ENCODE measurements at places on chromosomes 7 and 10.
A peak's percentile ranks its signal among the peaks of the same experiment; 100 is the strongest.

DNA sequence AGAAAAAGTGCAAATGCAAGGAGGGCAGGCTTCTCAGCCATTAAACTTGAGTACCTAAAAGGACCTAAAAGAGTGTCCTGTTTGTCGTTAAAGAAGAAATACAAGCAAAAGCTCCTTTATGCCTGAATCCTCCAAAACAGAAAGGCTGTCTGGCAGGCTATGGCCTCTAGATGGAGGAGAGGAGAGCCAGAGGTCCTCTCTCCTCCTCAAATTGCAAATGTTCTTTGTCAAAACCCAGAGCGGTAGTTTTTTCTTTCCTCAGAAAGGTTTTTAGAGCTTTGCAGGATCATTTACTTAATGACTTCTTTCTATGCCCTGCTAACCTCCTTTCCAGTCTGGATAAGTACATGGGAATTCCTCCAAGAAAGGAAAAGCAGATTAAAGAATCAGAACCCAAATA, 1.9 kb upstream of the SORCS1 start:
- DNase-seq, result no peak

DNA sequence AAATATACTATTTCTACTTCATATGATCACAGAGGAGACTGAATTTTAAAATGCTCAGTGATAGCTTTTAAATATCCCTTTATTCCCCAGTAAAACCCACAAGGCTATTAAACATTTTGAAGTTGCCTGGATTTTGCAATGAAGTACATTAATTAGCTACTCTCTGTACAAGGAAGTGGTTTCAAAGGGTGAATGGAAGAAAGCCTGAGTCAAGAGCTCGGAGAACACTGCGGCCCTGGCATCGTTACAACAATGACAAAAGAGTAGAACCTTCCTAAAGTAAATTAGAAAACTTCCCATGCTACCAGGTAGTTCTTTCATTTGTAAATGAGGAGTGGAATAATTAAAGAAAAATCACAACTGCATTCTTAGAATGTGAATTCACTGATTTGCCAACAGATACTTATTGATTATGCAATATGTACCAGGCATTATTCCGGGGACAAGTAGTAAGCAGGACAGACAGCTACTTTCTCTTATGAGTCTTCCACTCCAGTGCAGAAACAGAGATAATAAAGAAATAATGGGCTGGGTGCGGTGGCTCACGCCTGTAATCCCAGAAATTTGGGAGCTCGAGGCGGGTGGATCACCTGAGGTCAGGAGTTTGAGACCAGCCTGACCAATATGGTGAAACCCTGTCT, 63.0 kb downstream of the ZNF22 start:
- no peak for DNase-seq

DNA sequence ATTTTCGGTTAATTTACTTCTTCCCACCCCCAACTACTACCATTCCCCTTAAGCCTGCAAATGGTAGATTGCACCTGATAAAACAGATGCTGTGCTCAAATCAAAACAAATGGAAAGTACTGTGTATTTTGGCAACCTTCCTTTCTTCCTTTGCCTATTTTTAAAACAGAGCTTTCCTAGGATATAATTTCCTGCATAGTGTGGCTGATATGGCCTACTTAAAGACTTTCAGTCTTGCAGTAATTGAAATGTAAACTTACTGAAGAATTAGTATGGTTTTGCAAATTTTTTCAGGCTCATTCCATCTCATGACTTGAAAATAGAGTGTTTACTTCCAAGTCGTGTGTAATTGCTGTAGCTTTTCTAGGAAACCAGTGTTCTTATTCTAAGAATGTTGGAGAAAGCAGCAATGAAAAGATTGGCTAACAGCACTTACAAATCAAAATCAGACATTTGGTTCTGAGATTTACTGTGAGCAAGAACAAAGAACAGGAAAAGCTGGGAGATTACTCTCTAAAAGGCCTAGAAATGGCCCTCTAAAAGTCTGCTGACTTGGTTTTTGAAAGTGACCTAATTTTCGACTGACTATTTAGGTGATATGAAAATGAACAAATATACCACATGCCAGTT, 52.0 kb downstream of the REEP3 start:
- peak; percentile 61 for DNase-seq

DNA sequence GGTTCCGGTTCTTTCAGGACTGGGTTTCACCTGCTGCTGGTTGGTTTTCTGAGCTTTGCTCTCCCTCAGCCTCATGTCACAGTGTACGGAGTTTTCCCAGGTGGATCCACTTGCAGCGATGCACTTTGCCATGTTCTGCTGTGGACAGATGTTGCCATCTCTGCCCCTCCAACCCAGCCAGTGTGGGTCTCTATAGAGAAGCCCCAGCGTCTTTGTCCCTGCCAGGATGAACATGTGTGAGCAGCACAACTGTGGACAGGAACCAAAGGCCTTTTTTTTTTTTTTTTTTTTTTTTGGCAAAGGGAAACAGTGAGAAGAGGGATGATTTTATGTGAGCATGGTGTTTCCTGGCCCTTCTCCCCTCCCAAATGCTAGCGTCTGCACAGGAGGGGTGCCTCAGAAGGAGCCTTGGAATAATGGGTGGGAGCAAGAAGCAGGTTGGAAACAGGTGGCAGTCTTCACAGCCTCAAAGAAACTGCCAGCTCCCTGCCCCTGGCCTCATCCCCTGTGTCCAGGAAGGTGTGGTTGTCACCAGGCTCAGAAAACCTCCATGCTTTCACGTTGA, 106.5 kb downstream of the RPS24 start:
- DNase-seq, result no peak

DNA sequence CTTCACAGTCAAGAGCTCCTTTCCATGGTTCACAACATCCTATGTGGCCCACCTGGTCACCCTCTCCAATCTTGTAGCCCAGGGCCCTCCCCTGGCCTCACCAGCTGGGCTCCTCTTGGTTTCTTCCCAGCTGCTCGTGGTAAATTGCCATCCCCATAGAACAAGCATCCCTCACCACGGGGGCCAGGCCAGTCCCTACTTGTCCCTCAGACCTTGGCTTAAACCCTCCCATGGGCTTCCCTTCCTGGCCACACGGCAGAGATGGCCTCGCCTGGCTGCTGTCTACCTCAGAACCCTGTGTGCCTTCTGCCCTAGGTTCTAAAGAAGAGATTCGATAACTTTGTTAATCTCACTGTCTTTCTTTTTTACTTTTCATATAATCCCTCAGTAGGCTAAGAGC, 153.3 kb upstream of the TCERG1L start:
- DNase-seq, result no peak

DNA sequence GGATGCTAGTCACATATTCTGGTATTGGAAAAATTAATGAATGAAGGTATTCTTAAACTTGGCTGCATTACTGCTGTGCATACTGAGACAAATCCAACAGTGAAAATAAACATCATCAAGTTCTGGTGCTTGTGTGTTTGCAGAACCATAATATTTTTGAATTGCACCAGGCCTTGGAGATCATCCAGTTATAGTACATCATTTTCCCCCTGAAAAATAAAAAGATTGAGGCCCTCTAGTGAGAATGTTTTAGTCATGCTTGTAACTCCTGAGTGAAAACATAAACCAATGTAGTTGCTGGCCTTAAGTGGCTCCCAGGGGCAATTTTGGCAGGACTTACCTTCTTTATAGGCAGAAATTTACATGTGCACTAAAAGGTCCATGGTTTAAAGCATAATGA, 218.8 kb upstream of the TMEM229A start:
- no peak for DNase-seq

DNA sequence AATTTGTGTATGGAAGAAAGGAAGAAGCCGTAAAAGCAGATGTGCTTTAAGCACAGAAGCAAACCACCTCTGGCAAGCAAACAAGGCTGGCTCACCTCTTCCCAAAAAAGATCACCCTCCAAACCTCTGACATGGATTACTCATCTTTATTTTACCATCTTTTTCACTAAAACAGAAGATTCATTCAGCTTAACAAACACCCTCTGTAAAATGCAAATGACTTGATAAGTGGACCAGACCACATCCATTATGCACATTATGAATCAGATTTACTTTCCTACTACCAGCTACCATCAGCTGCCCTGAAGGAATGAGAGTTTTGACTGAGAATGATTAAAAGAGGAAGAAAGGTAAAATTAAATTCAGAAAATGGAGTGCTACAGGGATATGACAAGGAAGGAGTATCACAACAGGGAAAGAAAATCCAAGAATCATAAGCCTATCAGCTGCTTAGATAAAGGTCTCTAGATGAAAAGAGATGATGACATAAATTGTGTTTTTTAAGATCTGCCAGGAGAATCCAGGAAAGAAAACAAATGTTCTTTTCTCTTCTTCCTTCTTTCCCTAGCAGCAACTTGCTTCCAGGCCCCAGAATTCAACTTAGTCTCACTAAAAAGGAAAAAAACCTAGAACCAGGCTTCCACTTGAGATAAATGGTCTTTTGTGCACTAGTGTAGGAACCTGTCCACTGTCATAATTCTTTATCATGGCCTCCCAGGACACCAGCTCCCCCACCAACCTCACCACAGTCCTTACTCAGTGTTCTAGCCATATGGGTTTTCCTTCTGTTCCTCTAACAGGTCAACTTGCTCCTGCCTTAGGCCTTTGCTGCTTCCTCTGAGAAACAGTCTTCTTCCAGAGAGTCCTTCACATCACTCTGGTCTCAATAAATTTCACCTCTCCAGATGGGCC, 47.4 kb downstream of the JAZF1 start:
- DNase-seq, result no peak

DNA sequence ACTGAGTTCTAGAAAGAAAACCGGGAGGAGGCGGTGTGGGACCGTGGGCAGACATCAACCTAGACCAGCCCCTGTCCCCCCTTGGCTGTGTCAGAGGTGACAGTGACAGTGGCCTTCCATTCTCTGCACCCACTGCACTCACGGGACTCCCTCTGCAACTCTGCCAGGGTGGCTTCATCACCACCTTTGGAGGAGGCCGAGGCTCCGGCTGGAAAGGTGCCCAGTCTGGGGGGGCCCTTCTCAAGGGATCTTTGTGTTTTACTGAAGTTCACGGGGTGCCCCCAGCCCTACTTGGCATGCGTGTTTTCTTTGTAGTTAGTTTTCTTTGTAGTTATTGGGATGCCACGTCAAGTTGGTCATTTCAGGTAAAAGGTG, 417.6 kb downstream of the DNAJB6 start:
- DNase-seq, result no peak

- DNase-seq, result no peak
Measured at GRCh38 chr10:77016278-77016815, 621.3 kb downstream of the KCNMA1 start.

DNA sequence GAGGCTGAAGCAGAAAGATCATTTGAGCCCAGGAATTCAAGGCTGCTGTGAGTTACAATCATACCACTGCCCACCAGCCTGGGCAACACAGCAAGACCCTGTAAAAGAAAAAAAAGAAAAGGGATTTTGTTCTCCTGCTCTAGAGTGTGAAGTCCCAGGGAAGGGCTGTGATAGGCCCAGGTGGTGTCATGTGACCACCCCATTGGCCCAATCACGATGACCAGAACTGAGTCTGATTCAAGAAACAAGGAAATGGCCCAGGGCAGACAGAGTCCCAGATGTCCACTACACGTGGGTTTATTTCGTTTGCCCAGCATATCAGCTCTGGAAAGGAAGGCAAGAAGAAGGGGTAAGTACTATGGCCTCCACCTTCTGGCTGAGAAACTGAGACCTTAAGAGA, 81.3 kb upstream of the CUX1 start:
- no peak for DNase-seq

DNA sequence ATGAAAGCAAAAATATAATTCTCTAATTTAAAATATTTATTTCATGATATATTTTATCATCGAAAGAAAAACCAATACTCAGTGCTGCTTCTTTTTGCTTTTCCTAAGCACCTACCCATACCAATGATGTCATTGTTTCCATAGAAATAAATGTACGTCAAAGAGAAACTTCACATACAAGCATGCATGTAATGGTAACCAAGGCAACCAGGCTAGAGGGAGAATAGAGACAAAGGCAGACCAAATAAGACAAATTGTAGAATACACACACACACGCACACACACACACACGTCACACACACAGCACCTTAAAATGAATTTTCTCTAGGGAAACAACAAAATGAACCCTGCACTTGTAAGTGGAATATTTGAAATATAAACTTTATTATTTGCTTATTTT, 75.5 kb downstream of the MACC1 start:
- DNase-seq, result no peak

- no peak for DNase-seq
Measured at GRCh38 chr10:124222318-124222987, 129.1 kb upstream of the CHST15 start.

- peak; percentile 95 for DNase-seq
Measured at GRCh38 chr7:133853706-133854276, 273.3 kb upstream of the LRGUK start.

- no peak for DNase-seq
Measured at GRCh38 chr7:140592964-140593671, 47.5 kb downstream of the DENND2A start.

- DNase-seq, result no peak
Measured at GRCh38 chr10:76041551-76041950, 610.1 kb downstream of the LRMDA start.

DNA sequence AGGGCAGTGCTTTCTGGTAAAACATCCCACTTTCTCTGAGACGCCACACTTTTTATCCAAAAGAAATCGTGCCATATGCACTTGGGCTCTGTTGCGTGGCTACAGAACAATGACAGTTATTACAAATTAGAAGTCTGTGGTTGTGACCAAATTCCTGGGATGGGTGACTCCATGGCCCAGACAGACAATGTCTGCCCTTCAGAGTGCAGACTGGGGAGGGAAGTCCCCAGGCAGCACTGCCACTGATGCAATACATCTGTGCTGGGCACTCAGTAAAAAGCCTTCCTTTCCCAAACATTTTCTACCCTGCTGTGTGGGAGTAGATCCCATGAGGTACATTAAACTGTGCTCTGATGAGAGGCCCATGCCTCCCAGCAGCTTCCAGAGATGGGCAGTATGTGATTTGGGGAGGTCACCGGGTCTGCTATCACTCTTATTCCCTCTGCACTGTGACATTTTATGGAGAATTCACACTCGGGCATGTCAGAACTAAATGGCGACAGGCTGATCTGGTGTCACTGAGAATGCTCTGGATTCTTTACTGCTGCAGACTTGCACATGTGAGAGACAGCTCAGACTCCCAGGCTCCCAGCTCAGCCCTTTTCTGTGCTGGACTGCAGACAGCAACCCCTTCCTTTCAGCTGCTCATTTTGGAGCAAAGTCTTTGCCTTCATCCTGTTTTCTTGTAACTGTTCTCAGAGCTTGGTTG, 243.5 kb upstream of the ZNF32 start:
- DNase-seq, result peak; percentile 91

GRCh38 chr10:81498011-81498551, 376.9 kb upstream of the NRG3 start:
- DNase-seq, result no peak

- DNase-seq, result no peak
Measured at GRCh38 chr7:26583094-26583648, 281.2 kb downstream of the SKAP2 start.

- DNase-seq, result no peak
Measured at GRCh38 chr10:8306685-8307364, 252.3 kb downstream of the GATA3 start.
